ENCODE measurements at places on chromosomes 4 and X.

- no peak for DNase-seq
These were observed 1.5 kb downstream of the CASP6 start for GRCh38 chr4:109701566-109702410.

DNA sequence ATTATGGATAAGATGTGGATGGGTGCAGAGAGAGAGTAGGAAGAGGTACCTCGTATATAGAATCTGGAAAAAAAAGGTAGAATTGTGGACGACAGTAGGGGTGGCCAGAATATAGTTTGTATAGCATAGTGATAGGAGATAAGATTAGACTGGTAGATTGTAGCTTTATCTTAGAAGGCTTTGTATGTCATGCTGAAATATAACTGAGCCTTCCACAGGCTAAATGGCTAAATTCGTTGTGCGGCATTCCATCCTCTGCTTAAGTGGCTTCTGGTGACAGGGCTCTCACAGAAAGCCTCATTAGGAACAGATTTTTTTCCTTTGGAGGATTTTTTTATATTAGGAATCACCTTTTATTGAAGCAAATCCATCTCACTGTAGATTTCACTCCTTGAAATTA is 142.3 kb upstream of the BMPR1B start:
- no peak for DNase-seq

GRCh38 chrX:8278557-8278956 is 107.5 kb upstream of the VCX2 start:
- no peak for DNase-seq

- no peak for DNase-seq
These were observed 158.5 kb downstream of the DHX15 start for GRCh38 chr4:24425863-24426262.

DNA sequence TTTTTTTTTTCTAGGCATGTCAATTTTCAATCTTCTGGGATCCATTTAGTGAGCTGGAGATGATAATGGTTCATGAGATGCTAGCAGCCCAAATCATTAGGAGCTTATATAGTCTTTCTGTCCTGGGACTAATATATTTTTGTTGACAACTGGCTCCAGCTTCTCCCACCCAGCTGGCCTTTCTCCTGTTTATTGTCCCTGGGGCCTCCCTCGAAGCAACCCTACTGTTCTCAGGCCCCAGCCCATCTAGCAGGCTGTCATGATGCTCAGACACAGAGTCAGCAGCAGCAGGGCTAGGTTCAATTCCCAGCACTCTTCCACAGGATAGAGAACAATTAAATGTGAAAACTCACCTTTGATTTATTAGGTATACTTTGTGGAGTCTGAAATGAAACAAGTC is 127.6 kb upstream of the MID1 start:
- DNase-seq: no peak

DNA sequence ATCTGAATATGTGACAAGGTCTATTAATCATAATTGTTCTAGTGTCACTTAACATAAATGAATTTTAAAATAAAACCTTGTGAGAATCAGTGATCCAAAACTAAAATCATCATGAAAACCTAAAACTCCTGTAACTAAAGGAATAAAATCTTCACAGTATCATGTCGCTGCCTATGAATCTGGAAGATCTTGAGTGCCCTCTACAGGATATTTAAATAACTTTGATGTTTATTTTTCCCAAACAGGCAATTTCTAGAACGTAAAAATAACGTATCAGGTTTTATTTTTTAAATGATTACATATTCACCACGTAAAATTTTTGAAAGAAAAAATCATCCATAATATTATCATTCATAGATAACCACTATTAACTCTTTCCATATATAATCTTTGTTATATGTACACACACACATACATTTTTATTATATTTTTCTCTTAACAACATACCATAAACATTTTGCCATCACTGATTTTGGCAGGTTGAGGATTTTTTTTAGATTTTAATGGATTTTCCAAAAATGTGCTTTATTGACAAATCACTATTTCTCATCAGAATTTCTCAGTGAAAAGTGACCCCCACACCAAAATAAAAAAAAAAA is 79.6 kb downstream of the COMMD8 start:
- DNase-seq: no peak

DNA sequence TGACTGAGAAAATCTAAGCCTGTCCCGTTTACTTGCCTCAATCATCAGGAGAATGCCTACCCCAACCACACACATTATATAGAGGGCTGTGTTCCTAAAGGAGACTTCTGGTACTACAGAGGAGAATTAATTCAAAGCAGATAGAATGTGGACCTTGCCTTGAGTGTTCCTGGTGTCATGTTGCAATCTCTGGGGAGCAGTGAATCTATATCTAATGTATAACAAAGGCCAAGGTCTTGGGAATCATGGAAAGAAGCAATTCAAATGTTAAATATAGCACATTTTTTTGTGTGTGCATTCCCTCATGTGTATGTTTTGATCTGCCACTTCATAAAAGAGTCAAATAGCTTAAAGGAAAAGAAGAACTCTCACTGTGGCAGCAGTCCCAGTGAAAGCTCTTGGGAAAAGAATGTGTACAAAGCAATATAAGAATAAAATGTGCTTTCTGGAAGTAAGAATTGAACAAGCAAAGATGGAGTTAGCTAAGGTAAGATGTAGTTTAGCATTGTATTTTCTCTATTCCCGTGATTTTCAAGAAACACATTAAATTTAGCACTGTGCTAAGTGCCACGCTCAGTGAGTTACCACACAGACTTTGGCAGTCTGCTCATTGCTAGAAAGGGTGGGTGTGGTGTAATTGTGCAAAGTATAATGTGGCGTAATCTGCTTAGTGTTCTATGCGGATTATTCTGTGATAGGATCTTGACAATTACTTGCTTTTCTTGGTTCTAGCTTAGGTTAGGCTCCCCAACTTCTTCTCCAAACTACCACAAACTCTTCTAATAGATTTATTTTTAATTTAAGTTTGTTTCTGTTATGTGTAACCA is 13.7 kb downstream of the ADH6 start:
- DNase-seq: no peak

DNA sequence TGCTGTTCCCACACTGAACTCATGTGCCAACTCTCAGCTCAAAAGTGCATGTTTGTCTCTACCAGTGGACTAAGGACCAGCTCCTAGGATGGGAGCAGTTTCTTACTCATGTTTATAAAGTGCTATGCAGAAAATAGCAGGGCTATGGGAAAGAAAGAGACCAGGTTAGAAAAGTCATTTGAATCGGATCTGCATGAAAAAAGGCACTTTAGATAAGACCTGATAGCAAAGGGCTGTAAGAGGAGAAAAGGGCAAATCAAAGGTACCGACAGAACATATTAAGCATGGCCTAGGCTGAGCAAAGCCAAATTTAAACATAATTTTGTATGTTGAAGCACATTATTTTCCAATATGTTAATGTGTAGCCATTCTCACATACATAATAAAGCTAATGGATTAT is 362.3 kb upstream of the ZFP42 start:
- DNase-seq: no peak

- no peak for DNase-seq
These were observed 133.8 kb upstream of the UBQLN2 start for GRCh38 chrX:56429581-56429980.

GRCh38 chr4:139844459-139845036 is 178.9 kb downstream of the MGST2 start:
- DNase-seq: no peak

GRCh38 chr4:129394635-129395034 is 298.7 kb downstream of the C4orf33 start:
- DNase-seq: no peak

- no peak for DNase-seq
These were observed 118.6 kb downstream of the SLIT2 start for GRCh38 chr4:20370274-20370673.

- no peak for DNase-seq
These were observed 36.3 kb downstream of the BCLAF3 start for GRCh38 chrX:19954335-19955096.

Data from left renal pelvis (tissue), 4 donors.